Neural crest cell (in vitro differentiated cells): ENCODE measurements at places on chromosomes 11 and 22. TPM values are rescaled to one million over a fixed set of nuclear protein-coding genes. Genes with fewer than 3 reads are reported as not detected.
A peak's percentile ranks its signal among the peaks of the same experiment; 100 is the strongest.

GRCh38 chr11:61874377-61874809 is 17.0 kb downstream of the FADS3 start:
- DNase-seq: no peak
- H3K4me1 ChIP-seq: peaks cover 21% of the 10 kb centered on the region
- H3K27ac ChIP-seq: peak overlapping the region; percentile 50

- H3K36me3 ChIP-seq: no peaks in the 10 kb centered on the region
- H3K27me3 ChIP-seq: peaks cover 18% of the 10 kb centered on the region
- H3K27ac ChIP-seq: no peak overlapping the region
- no peak for DNase-seq
- no peaks in the 10 kb centered on the region for H3K4me1 ChIP-seq
Observed at GRCh38 chr11:19275496-19275895, 34.8 kb upstream of the E2F8 start.

DNA sequence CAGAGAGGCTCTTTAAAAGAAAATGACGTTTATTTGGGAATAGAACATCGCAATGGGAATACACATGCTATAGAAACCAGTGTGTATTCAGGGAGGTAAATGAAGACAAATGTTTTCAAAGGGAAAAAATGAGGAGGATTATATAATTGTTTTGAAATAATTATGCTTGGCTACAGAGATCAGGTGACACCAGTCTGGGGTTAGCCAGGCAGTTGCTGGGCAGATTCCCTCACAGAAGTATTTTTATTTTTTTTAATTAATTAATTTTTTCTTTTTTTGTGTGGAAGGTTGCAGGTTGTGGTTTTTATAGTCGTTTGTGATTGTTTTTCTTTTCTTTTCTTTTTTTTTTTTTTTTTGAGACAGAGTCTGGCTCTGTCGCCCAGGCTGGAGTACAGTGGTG is 5.6 kb upstream of the STARD10 start:
- H3K36me3 ChIP-seq: no peaks in the 10 kb centered on the region
- H3K27ac ChIP-seq: no peak overlapping the region
- no peak for DNase-seq
- no peak overlapping the region for H3K4me3 ChIP-seq
- peaks cover 5% of the 10 kb centered on the region for H3K4me1 ChIP-seq

- no peak for DNase-seq
- no peaks in the 10 kb centered on the region for H3K4me1 ChIP-seq
- no peaks in the 10 kb centered on the region for H3K36me3 ChIP-seq
- H3K27me3 ChIP-seq: peaks cover 3% of the 10 kb centered on the region
- H3K27ac ChIP-seq: no peak overlapping the region
Observed at GRCh38 chr11:134560066-134560465, 148.0 kb upstream of the B3GAT1 start.

- H3K4me3 ChIP-seq: no peak overlapping the region
- peaks cover 7% of the 10 kb centered on the region for H3K4me1 ChIP-seq
- no peaks in the 10 kb centered on the region for H3K36me3 ChIP-seq
- H3K27me3 ChIP-seq: no peaks in the 10 kb centered on the region
Observed at GRCh38 chr11:122733318-122733717, 77.8 kb downstream of the UBASH3B start.

DNA sequence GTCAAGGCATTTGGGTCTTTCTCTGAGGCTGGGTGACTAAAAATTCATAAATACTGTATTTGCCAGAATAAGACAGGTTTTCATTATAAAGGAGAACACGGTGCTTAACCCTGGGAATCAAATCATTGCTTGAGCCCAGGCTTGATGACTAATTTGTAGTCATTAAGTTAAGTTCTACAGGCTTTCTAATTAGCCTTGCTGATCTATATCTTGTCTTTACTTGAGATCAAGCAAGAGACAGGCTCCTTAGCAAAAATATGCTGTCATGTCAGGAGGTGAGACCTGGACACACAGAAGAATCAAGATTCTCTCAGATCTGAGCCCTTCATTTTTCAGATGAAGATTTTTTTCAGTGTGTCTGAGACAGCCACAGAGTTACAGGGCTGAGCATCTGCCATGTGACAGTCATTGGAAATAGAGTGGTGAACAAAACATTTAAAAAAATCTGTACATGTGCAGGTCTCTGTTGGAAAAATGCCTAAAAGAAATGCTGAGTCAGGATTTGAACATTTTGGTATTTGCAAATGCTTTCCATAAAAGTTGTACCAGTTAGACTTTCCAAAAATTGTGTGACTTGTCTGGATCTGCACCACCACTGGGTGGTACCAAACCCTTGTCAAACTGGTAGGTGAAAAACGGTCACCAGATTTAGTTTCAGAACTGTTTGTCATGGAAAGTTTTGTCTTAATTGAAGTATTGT is 14.6 kb downstream of the ACAT1 start:
- no peaks in the 10 kb centered on the region for H3K4me1 ChIP-seq
- H3K27ac ChIP-seq: no peak overlapping the region
- peaks cover 11% of the 10 kb centered on the region for H3K36me3 ChIP-seq
- DNase-seq: no peak
- H3K27me3 ChIP-seq: no peaks in the 10 kb centered on the region
- no peak overlapping the region for H3K4me3 ChIP-seq

- no peak overlapping the region for H3K27ac ChIP-seq
- no peak for DNase-seq
- H3K4me1 ChIP-seq: peaks cover 7% of the 10 kb centered on the region
Observed at GRCh38 chr11:116539836-116540418, 232.9 kb downstream of the BUD13 start.

Gene NAP1L4
- total RNA-seq: 219 and 224 TPM in 2 replicates

DNA sequence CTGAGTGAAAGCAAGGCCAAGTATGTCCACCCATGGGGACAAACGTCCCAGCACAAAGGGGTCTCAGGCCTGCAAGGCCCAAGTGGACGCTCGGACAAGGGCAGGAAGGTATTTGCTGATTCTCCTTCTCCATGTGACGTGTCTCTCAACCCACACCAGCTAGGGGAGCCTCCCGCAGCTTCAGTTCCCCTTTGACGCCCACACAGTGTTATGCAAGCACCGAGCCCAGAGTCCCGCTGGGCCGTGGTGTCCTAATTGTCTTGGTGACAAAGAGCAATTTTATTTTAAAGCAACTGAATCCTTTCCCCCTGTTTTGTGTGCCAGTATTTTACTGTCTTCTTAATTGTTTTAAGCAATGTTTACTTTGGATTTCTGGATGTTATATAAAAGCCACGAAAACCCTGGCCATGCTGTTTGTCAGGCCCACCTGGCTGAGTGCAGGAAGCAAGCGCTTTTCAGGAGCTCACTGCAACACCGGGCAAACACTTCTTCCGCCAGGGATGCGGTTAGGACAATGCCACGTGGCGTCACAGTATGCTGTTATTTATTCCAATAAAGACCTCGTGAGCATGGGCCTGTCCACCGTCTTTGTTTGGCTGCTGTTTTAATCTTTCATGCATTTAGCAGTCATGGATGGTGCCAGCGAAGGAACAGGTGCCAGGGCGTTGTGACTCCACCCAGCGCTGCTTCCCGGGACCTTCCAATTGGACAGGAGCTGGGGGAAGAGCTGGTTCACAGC is 8.2 kb upstream of the PARVG start:
- no peak overlapping the region for H3K4me3 ChIP-seq
- no peak for DNase-seq
- no peaks in the 10 kb centered on the region for H3K36me3 ChIP-seq
- H3K27ac ChIP-seq: peak overlapping the region; percentile 8
- H3K27me3 ChIP-seq: no peaks in the 10 kb centered on the region

- H3K27ac ChIP-seq: peak within 1 kb of the TSS; percentile 90
- peaks cover 25% of the 10 kb centered on the region for H3K4me1 ChIP-seq
- H3K4me3 ChIP-seq: peak within 1 kb of the TSS; percentile 77
- DNase-seq: peak; percentile 40
Observed at GRCh38 chr22:39013942-39014722, at the start of gene APOBEC3C. APOBEC3C (plus strand) TSS chr22:39014257; CDS start chr22:39014363, 106 bp downstream.

Gene APOBEC3B
- 12.3 and 14.5 TPM in 2 replicates for total RNA-seq
